ENCODE measurements at places on chromosomes 12 and 14.
A peak's percentile ranks its signal among the peaks of the same experiment; 100 is the strongest.

GRCh38 chr14:29668201-29668600 is 259.4 kb downstream of the PRKD1 start:
- H3K27me3 ChIP-seq: no peaks in the 10 kb centered on the region
- no peaks in the 10 kb centered on the region for H3K4me1 ChIP-seq
- no peak for DNase-seq

GRCh38 chr14:99316281-99317163 is 44.5 kb upstream of the BCL11B start:
- DNase-seq: no peak
- no peak overlapping the region for H3K4me3 ChIP-seq
- H3K4me1 ChIP-seq: no peaks in the 10 kb centered on the region
- peaks cover 4% of the 10 kb centered on the region for H3K27me3 ChIP-seq
- H3K27ac ChIP-seq: no peak overlapping the region
- no peaks in the 10 kb centered on the region for H3K36me3 ChIP-seq

- no peak for DNase-seq
- no peak overlapping the region for H3K4me3 ChIP-seq
- H3K27me3 ChIP-seq: no peaks in the 10 kb centered on the region
- peaks cover 16% of the 10 kb centered on the region for H3K36me3 ChIP-seq
Measured at GRCh38 chr14:72741826-72742117, 152.1 kb downstream of the DPF3 start.

DNA sequence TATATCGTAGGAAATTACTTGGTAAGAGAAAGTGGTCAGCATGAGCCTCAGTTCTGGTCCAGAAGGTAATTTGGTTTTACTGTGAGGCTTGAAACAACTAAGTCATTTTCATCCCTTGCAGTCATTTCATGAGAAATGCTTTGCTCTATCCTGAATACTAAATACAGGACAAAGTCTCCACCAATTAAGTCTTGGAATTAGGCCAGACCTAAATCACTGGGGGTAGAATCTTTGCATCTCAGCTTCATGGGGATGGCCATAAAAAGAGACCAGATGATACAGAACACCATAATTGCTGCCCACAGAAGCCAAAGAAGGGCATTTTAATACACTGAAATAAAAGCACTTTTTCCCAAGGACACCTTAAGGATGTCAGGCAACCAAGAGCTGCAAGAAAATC is 277.9 kb upstream of the DCN start:
- H3K27ac ChIP-seq: no peak overlapping the region
- no peak overlapping the region for H3K4me3 ChIP-seq
- H3K27me3 ChIP-seq: peaks cover 27% of the 10 kb centered on the region
- DNase-seq: no peak

DNA sequence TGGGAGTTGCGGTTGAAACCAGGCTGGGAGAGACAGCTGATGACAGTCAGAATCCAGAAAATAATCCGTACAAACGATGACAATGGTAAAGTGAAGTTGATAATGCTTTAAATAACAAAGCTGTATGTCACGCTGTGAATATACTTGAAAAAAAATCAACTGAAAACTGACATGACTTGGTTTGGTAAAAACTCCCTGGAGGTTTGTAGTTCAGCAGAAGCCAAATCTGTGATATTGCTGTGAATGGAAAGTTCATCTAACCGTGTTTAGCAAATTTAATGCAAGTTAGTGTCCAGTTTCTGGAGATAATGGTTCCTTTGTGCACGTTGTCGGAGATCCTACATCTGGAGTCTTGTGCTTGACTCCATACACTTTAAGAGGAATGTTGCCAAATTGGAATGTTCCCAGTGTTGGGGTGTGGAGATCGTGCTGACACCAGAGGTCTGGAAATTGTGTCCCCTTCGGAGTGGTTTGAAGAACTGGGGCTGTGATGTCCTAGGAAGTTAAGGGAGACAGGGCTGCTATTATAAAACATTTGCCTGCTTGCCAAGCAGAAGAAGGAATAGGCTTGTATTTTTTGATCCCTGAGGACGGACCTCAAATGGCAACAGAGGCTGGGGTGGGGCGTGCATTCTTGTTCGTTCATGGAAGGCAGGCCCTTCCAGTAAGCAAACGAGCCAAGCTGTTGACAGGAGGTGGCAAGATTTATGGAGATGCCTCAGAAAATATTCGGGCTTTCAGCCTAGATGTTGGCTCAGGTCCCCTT is 30.6 kb downstream of the PPFIBP1 start:
- H3K4me1 ChIP-seq: peaks cover 29% of the 10 kb centered on the region
- DNase-seq: no peak
- H3K36me3 ChIP-seq: no peaks in the 10 kb centered on the region
- no peaks in the 10 kb centered on the region for H3K27me3 ChIP-seq
- no peak overlapping the region for H3K27ac ChIP-seq

DNA sequence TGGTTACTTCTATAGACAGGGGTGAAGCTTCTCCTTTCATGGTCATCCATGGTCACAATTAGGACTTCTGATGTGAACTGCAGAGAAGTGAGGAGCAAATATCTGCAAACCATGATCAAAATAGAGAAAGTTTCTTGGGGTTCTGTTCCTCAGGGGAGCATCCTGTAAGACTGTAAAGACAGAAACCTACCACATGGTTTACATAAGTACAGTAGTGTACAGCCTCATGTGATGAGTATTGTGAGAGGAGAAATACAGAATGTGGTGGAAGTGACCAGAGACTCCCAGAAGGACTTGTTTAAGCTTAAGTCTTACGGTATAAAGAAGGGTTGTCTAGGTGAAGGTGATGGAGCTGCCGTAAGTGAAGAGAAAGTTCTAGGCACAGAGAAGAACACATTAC is 484.7 kb downstream of the LRIG3 start:
- no peaks in the 10 kb centered on the region for H3K4me1 ChIP-seq
- H3K36me3 ChIP-seq: no peaks in the 10 kb centered on the region
- no peak overlapping the region for H3K27ac ChIP-seq
- no peak for DNase-seq
- no peaks in the 10 kb centered on the region for H3K27me3 ChIP-seq

DNA sequence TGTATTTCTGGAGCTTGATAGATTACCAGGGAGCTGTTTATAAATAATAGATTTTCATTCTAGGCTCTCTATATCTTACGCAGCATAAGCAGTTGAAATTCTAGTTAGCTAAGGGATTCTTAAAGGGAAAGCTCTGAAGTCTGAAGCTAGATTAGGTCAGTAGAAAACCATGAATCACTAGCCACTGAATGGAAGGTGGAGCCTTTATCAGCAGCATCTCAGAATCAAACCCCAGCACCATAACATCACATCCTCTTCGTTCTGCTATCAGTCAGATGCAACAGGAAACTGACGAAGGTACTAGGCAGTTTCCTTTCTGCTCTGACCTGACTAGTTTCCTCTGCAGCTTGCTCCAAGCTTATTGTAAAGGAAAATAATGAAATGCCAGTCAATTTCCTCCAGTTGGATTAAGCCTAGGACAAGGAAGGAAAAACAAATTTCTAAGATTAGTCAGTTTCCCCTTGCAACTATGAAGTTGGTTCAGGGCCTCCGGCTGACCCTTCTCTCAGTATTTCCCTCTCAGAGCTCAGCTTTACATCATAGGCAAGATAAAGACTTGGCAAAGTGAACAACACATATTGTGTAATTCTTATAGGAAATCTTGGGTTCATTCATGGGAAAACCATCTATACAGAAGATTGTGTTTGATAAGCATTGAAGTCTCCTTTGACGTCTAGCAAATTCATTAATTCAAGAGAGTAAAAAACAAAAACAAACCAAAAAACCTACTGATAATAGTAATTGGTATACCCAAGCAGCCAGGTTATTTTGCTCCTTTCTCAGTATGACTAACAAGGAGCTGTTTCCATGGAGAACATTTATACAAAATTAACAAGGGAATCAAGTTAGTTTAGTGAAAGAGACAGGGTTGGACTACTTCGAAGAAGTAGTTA is 43.4 kb upstream of the CFAP54 start:
- peak overlapping the region; percentile 5 for H3K4me3 ChIP-seq
- H3K4me1 ChIP-seq: peaks cover 17% of the 10 kb centered on the region

DNA sequence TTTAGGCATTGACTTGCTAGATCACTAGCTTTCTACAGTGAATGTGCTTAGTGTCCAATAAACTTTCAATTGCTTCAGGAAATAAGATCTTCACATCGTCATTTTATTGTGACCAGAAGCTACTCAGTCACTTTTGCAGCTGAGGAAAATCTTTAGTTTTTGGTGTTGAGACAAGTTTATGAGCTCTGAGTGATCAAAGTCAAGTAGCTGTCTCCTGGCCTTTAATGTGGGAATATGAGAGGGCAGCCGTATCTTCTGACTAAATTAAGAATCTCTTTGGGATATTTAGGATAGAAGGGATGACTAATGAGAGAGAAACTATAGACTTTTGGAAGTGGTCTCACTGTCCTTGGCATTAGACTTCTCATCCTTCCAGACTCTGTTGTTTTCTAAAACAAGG is 21.6 kb downstream of the MSRB3 start:
- H3K4me1 ChIP-seq: peaks cover 8% of the 10 kb centered on the region
- no peak for DNase-seq
- H3K36me3 ChIP-seq: no peaks in the 10 kb centered on the region
- H3K27ac ChIP-seq: no peak overlapping the region

DNA sequence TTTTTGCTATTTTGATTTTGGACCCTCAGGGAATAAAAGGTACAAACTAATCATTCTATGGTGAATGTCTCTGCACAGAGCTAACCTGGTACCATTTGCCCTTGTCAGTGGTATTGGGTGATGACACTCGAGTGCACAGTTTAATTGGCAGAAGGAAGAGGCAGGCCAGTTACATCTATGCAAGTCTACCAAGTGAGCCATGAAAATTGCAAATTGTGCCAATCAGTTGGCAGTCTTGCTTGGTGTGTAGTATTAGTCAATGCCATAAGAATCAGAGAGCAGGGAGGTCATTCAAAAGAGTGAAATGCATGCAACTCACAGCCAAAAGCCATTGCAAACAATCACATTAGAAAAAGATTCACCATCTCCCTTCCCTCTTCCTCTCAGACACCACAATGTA is 479.6 kb downstream of the ADAMTS20 start:
- H3K4me1 ChIP-seq: no peaks in the 10 kb centered on the region
- no peak overlapping the region for H3K4me3 ChIP-seq
- no peak for DNase-seq
- H3K27me3 ChIP-seq: no peaks in the 10 kb centered on the region
- H3K36me3 ChIP-seq: no peaks in the 10 kb centered on the region

DNA sequence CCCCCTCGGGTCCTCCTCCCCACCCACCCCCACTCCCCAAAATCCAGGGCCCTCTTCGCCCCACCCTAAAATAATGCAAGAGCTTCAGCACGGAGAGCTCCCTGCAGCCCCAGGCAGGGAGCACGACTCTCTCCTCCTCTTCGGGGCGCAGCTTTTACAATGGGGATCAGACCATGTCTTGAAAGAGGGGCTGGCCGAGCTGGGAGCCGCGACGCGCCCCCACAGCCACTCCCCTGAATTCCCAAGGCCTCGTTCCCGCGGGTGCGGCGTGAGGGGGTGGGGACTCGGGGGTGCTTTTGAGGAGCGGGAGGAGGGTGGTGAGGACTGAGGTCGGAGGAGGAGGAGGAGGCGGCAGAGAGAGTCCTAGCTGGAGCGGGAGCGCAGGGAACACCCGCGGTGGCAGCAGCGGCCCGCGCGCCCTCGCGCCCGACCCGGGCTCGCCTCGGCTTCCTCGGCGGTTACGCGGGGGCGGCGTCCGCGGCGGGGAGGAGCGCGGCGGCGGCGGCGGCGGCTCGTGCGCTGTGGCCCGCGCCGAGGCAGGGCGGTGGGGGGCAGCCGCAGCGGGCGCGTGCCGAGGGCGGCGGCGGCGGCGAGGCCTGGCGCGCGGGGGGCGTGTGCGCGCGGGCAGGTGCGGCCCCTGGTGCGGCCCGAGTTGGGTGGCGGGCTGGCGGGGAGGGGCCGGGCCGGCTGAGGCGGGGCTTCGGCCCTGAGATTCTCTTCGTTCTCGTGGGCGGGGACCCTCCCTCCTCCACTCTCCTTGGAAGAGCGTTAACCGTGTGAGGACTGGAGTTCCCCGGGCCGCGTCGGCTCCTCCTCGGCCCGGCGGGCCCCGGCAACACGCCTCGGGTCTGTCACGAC is at the start of gene ANKS1B:
Gene ANKS1B (minus strand): TSS at position 666 of the 858 bp plus-strand sequence. CDS start 699 bp downstream, outside the sequence.
- DNase-seq: no peak
- peaks cover 7% of the 10 kb centered on the region for H3K4me1 ChIP-seq
- peak within 1 kb of the TSS; percentile 75 for H3K4me3 ChIP-seq
- peaks cover 57% of the 10 kb centered on the region for H3K27me3 ChIP-seq
- H3K27ac ChIP-seq: no peak within 1 kb of the TSS
- H3K36me3 ChIP-seq: peaks cover 13% of the 10 kb centered on the region

GRCh38 chr14:68598621-68599447 is 194.0 kb downstream of the ZFP36L1 start:
- DNase-seq: no peak
- no peaks in the 10 kb centered on the region for H3K27me3 ChIP-seq
- H3K4me3 ChIP-seq: no peak overlapping the region
- peaks cover 7% of the 10 kb centered on the region for H3K4me1 ChIP-seq

DNA sequence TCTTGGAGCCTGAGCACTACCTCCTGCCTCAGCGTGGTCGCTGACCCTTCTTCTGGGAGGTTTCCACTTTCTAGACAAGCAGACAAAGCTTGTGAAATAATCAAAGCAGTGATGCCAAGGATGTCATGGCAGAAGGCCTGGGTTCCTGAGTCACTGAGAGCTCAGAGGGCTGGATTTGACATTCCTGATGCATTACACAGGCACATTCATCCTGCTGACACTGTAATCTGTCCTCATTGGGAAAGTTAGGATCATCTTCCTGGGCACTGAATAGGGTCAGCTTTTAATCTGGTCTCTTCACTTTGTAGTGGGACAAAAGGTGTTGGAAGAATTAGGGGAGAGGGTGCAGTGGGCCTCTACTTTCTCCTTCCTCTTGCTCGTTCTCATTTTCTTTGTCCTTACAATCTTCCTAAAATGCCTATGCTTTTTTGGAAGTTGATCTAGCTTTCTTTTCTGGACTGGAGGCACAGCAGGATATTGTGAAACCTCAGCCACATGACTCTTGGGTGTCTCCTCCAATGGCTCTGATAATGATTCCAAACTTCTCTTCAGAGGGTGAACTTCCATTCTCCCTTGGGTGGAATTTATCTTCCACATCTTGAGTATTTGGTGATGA is 29.6 kb downstream of the EEA1 start:
- H3K27ac ChIP-seq: peak overlapping the region; percentile 78
- no peak overlapping the region for H3K4me3 ChIP-seq
- H3K36me3 ChIP-seq: peaks cover 7% of the 10 kb centered on the region
- no peaks in the 10 kb centered on the region for H3K27me3 ChIP-seq

GRCh38 chr12:66603461-66603860 is 75.4 kb downstream of the GRIP1 start:
- no peaks in the 10 kb centered on the region for H3K36me3 ChIP-seq
- no peak overlapping the region for H3K27ac ChIP-seq
- no peak overlapping the region for H3K4me3 ChIP-seq
- no peak for DNase-seq
- H3K4me1 ChIP-seq: peaks cover 11% of the 10 kb centered on the region

DNA sequence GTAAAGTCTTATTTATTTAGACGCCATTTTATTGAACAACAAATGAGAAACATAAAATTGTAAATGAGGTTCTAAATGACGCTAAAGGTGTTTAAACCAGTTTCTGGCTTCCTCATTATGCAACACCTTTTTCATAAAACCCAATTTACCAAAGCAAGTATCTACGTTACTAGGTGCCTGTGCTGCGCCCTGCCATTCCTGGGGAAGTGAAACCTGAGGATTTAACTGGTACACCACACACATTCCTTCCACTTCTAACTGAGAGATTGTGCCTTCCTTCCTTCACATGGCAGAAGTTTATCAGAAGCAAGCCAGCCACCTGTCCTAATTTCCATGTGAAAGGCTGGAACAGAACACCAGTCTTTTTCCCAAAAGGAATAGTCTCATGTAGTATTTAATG is 40.3 kb upstream of the GCH1 start:
- peak; percentile 3 for DNase-seq
- H3K27ac ChIP-seq: no peak overlapping the region
- H3K4me3 ChIP-seq: no peak overlapping the region
- H3K36me3 ChIP-seq: peaks cover 4% of the 10 kb centered on the region

Measured in naive B cell (primary cell).